Mesenteric fat pad (tissue), 1 donor: ENCODE measurements at places on chromosomes 1 and 21.

DNA sequence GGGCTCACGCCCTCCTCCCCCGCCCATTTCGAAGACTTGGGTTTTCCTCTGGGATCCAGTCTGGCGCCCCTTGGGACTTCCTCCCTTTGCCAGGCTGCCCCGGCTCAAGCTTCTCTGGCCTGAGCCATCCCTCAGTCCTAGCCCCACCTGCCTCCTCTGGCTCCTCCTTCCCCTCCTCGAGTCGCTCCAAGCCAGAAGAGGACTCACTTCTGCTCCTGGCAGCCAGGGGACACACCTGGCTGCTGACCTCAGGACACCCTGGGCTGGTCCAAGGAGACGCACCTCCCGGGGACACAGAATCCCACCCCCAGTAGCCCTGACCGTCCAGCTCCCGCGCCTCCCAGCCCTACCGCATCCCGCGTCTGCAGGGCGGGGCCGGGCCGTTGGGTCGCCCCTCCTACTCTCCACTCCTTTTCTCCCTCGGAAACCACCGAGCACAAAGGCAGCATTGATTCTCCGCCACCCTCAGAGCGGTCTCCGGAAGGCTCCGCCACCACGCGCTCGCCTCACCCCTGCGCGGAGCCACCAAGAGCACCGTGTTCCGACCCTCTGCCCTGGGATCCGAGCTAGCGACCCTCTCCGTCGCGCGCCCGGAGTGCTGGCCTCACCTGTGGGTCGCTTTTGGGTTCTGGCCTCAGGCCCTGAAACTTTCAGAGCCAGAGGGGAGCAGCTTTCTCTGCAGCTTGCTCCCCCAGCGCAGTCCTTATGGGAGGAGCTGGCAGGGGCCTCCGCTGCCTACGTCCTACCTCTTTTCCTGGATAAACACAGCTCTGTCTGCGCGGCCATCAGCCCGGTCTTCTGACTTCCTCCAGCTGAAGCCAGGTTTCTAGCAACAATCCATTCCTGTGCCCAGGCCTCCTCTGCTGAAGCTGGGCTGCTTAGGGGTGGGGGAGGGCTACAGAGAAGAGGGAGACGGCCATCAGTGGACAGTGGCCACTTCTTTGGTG lies at the start of gene C2CD4D:
Gene C2CD4D (minus strand): TSS at position 364 of the 947 bp plus-strand sequence. CDS start 831 bp downstream, outside the sequence.
- DNase-seq: no peak

- no peak for DNase-seq
Observed at GRCh38 chr1:221689138-221689537, 52.8 kb downstream of the DUSP10 start.

DNA sequence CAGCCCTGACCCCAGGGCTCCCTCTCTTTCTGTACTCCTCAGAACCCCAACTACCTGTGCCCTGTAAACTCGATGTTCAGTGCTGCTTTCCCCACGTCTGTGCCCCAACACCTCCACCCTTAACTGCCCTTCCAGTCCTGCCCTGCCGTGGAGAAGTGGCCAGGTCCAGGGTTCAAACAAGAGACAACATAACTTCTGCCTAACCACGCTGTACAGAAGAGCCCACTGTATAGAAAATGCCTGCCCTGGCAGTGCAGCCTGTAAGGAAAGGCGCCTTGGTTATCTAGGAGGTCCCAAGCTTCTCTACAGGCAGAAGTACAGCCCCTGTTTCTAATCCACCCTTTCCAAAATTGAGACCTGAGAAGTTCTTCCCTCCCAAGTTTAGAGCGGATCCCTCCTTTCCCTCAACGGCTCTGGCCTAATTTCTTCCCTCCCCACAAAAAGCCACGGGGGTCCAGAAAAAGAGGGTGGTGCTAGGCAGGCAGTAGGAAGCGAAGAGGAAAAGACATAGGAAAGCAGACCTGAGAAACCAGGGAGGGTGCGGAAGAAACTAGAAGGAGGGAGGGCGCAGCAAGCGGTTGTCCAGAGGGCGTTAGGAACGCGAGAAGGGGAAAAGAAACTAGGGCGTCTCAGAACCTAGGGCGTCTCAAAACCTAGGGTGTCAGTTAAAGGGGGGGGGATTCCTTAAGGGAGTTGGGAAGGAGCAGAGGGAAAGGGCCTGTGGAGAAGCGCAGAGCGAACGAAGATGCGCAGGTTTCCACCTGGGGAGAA lies 3.2 kb downstream of the DMRTA2 start:
- no peak for DNase-seq

GRCh38 chr1:78617615-78618026 lies 2.6 kb upstream of the IFI44L start:
- no peak for DNase-seq

DNA sequence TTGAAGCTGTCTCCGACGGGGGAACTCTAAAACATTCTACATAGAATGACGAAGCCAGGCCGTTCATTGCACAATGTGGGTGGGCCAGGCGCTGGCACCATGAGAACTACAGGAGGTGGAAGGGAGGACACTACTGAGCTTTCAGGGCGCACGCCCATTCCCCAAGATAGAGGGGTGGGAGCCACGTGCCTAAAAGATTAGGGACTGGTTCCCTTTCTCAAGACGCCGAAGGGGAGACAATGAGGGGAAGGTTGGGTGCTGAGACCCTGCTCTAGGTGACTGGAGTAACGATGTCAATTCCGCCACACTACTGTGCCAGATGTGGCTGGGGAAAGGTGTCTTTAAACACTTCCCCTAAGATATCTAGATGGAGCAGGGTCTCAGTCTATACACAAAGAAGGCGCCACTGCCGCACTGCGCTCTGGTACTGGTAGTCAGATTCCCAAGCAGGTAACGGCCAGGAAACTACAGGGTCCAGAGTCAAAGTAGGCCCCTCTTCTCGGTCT lies 782 bp downstream of the CSDE1 start:
- no peak for DNase-seq

DNA sequence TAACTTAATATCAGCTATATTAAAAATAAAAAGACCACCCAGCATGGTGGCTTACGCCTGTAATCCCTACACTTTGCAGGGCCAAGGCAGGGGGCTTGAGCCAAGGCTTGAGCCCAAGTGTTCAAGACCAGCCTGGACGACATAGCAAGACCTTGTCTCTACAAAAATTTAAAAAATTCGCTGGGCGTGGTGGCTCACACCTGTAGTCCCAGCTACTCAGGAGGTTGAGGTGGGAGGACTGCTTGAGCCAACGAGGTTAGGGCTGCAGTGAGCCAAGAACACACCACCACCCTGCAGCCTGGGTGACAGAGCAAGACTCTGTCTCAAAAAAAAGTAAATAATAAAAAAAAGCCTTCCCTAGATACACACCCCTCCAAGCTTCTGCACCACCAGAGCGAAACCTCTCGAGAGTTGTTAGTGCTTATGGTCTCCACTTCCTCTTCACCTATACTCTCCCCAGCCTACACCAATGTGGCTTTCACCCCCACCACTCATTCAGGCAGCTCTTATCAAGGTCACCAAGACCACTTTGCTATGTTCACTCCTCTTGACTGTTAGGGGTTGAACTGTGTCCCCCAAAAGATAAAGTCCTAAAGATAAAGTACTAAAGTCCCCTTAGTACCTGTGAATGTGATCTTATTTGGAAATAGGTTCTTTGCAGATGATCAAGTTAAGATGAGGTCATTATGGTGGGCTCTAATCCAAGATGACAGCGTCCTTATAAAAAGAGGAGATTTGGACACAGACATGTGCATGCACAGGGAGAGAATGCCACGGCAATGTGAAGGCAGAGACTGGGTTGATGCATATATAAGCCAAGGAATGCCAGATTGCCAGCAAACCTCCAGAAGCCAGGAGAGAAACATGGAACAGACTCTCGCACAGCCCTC lies 6.8 kb upstream of the PPP1R15B start:
- DNase-seq: no peak

- DNase-seq: no peak
Observed at GRCh38 chr1:28591708-28592320, at the start of gene RAB42. RAB42 (plus strand) TSS chr1:28592265; CDS start chr1:28592512, 247 bp downstream.

DNA sequence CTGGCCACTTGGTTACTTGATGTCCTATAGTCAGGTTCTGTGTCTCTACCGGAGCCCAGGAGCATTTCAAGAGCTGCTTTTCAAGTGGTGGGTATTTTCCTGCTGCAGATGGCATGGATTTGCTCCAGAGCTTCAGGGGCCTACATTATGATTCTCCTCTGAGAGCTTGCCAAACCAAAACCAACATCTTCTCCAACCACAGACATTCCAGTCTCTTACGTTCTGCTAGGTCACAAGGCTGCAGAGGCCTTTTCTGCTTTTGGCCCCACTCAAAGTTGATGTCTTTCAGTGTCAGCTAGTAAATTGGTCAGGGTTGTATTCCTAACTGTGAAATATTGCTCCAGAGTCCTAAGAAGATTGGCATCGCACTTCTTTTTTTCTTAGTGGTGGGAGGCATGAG lies 14.7 kb upstream of the AQP10 start:
- no peak for DNase-seq

DNA sequence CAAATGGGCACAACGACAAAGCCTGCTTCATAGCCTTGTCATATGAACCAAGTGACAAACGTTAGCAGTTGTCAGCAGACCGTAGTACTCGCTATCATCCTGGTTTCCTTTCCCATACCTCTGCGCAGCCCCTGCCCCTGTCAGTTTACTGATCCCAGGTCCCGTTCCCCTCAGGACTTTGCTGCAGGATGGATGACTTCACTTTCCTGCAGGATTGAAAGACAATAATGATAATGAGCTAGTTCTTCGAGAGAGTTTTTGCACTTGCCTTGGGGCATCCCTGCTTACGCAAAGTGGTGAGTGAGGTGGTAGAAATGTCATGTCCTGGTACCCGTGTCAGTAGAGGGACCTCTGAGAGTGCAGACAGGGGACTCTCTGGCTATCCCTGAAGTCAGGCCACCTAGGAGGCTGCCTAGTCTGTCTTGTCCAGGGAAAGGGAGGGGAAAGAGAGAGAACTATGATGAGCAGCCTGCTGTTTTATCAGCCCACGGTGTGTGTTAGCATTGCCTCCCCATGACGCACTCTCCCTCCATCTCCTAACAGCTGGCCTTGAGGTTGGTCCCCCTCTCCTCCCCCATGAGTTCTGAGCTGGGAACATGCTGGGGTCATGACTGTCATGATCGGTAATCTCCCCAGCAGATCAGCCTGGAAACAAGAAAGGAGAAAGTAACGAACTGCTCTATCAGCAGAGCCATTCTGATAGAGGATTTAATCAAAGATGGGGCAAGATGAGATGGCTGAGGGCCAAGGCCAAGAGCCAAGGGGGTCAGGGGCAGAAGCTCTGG lies 53.7 kb downstream of the ELK4 start:
- peak; percentile 64 for DNase-seq
